ENCODE measurements at places on chromosomes 4 and X.

- no peak for DNase-seq
Measured at GRCh38 chr4:8160233-8160560, 1.6 kb upstream of the ABLIM2 start.

- DNase-seq: no peak
Measured at GRCh38 chr4:41364876-41365275, 108.1 kb downstream of the UCHL1 start.

- peak; percentile 12 for DNase-seq
Measured at GRCh38 chr4:165631912-165632311, 241.1 kb upstream of the TLL1 start.

DNA sequence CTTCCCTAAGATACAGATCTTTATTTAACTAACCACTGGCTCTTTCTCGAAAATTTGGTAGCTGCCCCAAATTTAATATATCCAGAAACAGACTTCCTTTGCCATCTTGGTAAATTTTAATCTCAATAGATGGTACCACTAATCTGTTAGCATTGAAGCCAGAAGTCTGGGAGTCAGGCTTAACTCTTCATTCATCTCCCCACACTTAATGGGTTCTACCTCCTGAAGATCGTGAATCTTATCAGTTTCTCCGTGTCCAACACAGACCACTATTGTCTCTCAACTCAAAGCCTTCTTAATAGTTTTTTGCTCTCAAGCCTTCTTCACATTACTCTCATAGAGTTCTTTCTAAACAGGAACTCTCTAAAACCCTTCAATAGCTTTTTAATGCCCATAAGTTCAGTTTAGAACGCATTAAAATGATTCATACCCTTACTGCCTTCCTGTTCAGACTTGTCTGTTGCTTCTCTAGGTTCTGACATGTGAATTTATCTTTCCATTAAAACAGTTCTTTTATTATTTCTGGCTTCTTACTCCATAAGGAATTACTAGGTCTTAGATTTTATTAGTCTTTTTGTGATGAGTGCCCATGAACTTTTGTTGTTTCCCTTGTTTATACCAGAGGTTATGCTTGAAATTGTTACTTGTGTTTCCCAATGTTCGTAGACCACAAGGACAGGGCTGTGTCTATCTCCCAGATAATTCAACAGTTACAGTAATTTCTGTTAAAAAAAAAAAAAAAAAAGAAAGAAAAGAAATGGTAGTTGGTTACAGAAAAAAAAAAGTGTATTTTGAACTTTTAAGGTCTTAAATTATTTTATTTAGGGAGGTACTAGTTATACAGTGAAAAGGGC lies 54.7 kb downstream of the SMARCAD1 start:
- no peak for DNase-seq

DNA sequence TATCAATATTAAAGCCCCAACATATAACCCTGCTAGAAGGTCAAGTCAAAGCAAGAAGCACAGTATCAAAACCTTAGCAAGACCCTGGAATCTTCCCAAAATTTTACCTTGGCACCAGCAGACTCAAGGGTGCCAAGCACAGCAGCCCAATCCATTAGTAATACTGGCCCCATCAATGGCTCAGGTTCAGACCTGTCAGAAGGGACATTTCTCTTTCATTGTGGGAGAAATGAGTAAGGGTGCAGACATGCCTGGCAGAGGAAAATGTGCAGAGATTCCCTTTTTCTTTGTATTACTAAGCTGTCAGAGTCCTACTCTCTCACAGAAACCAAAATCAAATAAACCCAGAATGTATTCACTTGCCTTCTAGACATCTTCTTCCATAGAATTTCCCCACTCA lies 203.9 kb downstream of the EVC2 start:
- no peak for DNase-seq

GRCh38 chrX:85666471-85666870 lies 287.0 kb upstream of the POF1B start:
- DNase-seq: no peak

DNA sequence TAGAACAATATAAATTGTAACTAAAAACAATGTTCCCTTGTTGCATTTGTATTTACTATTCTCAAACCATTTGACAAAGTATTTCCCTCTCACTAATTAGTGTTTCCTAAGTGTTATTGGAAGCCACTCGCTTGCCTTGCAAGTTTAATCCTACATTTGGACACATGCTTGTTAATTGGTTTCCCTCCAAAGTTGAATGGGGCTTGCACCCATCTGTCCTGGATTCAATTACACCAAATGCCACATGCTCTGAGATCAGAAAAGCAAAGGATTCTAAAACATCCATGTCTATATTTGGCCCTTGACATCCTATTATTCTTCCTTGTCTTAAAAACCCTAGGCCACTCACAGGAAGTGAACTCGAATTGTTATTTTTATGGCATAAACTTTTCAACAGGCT lies 146.6 kb downstream of the AMELX start:
- DNase-seq: no peak

DNA sequence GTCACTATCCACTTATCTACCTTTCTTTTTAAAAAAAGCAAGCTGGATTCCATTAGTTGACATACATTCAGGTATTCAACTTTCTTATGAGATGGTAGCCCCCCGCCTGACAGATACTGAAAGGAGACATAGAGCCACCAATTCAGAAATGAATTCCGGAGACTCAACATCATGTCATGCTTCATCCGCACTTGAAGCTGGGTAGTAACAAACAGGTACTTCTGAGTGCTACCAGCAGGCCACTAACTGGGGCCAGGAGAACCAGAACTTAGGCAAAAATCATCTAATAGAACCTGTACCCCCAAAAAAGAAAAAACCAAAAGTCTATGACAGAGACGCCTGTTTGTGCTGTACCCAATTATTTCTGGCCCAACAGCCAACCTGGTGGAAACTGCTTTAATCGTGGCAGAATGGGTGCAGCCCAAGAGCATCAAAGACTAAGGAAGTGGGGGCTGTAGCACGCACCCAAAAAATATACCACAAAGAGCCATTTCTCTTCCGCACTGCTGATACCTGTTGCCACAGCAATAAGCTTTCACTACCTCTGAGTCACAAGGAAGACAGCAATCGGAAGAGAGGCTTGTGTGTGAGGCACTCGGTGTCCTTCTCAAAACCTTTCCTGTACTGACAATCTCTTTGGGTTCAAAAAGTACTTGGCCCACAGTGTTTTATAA lies 84.8 kb downstream of the AFAP1 start:
- no peak for DNase-seq

GRCh38 chr4:141999446-142000143 lies 363.2 kb downstream of the IL15 start:
- no peak for DNase-seq

DNA sequence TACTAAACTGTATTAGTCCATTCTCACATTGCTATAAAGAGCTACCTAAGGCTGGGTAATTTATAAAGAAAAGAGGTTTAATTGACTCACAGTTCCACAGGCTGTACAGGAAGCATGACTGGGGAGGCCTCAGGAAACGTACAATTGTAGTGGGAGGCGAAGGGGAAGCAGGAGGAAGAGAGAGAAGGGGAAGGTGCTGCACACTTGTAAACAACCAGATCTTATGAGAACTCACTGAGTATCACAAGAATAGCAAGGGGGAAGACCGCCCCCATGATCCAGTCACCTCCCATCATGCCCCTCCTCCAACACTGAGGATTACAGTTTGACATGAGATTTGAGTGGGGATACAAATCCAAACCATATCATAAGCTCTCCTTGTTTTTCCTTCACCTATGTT lies 40.9 kb downstream of the RPA4 start:
- DNase-seq: no peak

DNA sequence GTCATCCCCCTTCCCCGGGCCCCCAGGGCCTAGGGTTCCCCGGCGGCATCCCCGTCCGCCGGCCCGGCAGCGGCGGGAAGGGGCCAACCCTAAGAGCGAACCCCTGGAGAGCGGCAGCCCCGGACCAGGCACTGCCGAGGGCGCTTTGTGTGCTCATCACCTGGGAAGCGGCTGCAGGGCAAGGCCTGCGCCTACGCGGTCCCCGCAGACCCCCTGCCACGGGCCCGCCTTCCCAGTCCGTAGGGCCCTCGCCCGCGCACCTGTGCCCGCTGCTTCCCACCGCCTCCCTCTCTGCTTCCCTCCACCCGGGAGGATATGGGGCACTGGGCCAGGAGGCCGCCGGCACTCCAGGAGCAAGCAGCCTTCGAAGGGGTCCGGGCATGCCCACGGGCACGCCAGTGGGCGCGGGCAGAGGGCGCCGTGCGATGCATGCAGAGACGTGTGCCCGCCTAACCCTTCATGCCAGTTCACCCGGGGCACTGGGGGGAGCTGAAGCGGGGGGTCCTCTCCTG lies 2.6 kb downstream of the FLNA start:
- DNase-seq: no peak

GRCh38 chrX:74521961-74522751 lies 92.3 kb downstream of the RLIM start:
- DNase-seq: peak; percentile 13

- DNase-seq: no peak
Measured at GRCh38 chrX:110402850-110403221, 44.2 kb downstream of the RTL9 start.

DNA sequence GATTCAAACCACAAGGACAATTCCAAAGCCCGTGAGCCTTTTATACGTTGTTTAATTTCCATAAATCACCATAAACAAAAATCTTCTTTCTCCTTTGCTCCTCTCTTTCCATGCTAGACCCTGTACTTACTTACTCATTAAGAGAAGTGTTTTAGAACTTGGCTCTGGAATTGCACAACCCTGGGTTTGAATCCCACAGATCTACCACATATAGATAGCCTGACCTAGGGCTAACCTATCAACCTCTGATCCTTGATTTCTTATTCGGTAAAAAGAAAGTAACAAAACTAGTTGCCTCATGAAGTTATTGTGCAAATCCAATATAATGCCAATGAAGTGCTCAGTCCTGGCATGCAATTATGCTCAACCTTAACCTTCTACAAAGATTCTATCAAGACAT lies 68.8 kb downstream of the ZAR1 start:
- DNase-seq: no peak

GRCh38 chrX:43333543-43333942 lies 322.6 kb upstream of the MAOA start:
- DNase-seq: no peak

GRCh38 chrX:8306291-8306925 lies 135.3 kb upstream of the VCX2 start:
- DNase-seq: no peak

- no peak for DNase-seq
Measured at GRCh38 chr4:23298371-23298770, 591.5 kb downstream of the PPARGC1A start.

DNA sequence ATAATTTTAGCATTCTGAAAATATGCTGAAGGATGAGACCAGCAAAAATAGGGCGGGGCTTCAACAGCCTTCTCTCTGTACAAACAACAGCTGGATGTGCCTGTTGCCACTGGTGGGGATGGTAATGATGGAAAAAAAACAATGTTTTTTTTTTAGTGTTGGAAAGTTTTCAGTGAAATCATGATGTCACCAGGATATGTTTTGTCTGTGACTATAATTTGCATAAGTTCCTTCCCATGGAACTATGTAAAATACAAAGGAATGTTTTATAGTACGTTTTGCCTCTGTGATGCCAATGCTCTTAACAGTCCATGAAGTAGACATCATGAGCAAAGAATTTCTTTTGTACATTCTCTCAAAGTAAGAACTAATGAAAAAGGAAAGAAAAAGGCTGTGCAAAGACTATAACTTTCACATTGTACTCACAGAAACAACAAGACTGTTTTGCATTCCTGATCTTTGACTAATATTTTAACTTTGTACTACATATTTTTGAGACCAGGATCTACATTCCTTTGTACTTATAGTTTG lies 589.7 kb downstream of the SPRY1 start:
- no peak for DNase-seq

- no peak for DNase-seq
Measured at GRCh38 chrX:153573984-153574383, 25.0 kb downstream of the CCNQ start.

- DNase-seq: no peak
Measured at GRCh38 chrX:96407501-96407900, 277.1 kb upstream of the DIAPH2 start.

- no peak for DNase-seq
Measured at GRCh38 chr4:80465238-80465637, 129.7 kb downstream of the CFAP299 start.
